ENCODE measurements at places on chromosomes 2 and 18.

DNA sequence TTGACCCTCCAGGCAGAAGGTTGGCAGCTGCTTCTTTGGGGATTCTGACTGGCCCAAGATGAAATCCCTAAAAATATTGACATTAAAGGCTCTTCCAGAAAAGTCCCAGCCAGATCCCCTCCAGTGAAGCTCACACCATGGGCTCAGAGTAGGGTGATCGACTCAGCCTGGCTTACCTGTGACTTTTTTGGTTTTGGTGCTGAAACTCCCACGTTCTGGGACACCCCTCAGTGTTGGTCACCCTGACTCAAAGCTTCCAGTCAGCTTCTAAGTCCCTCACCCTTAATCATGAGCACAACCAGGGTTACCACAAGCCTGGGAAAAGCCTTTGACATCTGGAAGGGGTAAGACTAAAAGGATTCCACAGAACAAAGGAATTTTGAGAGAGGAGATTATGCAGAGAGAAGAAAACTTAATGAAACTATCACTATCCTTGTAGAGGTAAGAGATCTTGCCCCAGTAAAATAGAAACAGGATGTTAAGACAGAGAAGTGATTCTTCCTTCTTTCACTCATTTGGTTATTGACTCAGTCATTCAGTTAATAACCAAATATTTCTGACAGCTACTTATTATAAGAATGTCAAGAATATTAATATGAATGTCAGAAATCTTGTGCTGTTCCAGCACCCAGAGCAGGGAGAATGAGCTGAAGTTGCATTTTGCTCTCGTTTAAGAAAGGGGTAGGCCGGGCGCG lies 66.8 kb upstream of the SEC11C start:
- DNase-seq = no peak

GRCh38 chr2:204218040-204218439 lies 281.5 kb downstream of the ICOS start:
- no peak for DNase-seq

- no peak for DNase-seq
These were observed 683.5 kb downstream of the TMEM182 start for GRCh38 chr2:103445347-103445746.

DNA sequence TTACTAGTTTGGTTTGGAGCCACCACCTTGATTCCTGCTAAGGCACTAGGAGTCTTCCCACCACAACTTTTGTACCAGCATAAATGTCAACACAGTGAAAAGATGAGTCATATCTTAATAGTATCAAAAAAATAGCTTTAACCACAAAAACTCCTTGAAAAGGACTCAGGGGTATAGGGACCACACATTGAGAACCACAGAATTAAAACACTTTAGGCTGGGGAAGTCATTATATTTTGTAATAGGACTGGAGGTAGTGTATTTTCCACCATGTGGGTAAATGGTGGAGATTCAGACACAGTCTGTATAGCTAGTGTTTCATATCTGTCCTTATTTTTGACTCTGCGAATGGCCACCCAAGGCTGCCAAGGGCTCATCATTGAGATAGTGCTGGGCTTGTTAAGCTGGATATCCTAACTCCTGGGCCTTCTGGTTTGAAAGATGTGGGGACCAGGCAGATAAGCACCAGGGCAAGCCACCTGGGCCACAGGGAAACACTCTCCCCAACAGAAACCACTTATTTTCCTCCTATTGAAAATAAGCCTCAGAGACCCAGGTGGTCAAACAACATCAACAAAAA lies 19.1 kb upstream of the FHL2 start:
- DNase-seq = no peak

GRCh38 chr2:112006076-112006410 lies 49.0 kb upstream of the TMEM87B start:
- DNase-seq = peak; percentile 93

DNA sequence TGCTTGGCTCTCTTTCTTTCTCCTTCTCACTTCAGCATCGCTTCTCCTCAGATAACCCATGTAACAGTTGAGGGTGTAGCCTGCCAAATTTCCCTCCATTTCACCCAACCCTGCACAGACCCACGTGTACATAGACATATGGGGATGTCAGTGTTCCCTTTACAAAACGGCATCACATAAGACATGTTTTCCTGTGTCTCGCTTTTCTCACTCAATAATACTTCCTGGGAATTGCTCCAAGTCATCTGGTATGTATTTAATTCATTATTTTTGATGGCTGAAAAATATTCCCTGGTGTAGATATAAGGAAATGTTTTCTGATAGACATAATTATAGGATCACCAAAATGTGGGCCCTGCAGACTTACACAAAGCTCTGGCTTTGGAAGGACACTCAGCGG lies 176.8 kb downstream of the LOXHD1 start:
- no peak for DNase-seq

GRCh38 chr2:178397002-178397605 lies 53.9 kb downstream of the PRKRA start:
- peak; percentile 57 for DNase-seq

DNA sequence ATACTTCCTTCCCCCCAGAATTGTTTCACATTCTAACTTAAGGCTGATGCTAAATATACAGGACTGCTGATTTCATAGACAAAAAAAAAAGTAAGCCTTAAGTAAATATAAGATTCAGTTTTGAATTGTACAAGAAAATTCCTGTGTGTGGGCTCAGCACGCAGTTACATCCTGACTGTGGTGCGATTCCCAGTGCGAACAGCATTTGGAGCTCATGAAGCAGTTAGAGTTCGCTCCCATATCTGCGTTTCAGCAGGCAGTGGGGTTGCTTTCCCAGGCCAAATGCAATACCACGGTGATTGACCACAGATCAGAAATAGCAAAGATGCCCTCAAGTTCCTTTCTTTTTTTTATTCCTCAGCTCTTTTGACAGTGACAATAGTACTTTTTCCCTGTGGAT lies 75.6 kb downstream of the SATB2 start:
- no peak for DNase-seq

DNA sequence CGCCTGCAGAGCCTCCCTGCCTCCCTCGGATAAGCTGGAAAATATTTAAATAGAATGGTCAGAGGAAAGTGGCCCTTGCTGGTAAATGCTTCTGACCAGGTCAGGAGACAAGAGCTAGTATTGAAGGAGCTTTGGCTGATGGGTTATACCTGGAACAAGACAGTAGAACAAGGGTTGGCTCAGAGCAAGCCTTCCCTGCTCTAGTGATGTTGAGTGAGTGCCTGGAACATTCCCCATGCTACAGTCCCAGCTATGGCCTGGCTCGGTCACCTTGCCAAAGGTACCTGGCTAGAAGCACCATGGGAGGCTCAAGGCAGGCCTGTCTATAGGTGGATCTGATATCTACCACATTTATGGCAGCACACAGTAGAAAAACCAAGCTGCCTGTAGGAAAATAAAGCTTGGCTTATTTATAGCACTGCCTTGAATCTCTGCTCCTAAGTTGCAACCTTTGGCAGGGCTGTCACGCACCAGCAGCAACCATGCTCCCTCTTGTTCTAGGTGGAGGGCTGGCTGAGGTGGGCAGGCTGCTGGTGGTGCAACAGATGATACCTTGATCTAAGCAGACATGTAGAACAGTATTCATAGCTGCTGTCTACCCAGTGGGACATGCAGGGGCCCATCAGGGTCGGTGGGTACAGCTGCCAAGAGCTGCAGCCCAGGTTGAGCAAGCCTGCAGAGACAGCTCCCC lies 66.7 kb upstream of the BCL2L11 start:
- no peak for DNase-seq

Measured in suppressor macrophage (primary cell).